ENCODE measurements at places on chromosomes 2 and 18.

DNA sequence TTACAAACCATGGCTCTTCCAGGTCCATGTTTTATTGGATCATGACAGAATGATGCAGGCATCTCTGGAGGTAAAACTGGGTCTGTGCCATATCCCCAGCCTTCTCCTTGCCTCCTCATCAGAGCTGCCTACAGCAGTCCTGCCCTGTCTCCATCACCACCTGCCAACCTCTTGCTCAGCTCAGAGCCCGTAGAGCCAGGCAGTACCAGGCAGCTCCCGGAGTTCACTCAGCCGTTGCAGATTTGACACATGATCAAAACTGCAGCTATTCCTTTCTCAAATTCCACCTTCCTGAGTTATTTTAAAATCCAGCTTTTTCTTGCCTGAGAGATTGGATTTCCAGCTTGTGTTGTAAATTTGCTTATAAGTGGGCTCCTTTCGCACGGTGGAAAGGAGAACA is 218.2 kb upstream of the CELF4 start:
- no peak for DNase-seq

DNA sequence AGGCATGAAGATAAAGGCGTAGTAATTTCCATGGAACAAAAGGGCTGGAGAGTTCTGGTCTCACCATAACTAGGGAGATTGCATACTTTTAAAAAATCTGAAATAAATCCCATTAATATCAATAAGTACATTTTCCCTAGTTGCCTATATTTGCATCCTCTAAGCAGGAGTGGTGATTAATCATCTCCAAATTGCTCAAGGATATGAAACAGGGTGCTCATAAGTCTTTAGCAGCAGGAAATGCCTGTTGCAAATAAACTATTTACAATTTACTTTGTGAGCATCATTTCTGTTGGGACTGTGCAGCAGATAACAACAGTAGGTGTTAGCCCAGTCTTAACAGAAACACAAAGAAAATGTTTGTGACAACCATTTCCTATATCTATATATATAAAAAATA is 92.4 kb upstream of the TMEM178A start:
- no peak for DNase-seq

- DNase-seq = no peak
Observed at GRCh38 chr18:10041180-10041579, 127.4 kb downstream of the VAPA start.

- DNase-seq = no peak
Observed at GRCh38 chr2:18961991-18962421, 372.6 kb upstream of the NT5C1B start.

DNA sequence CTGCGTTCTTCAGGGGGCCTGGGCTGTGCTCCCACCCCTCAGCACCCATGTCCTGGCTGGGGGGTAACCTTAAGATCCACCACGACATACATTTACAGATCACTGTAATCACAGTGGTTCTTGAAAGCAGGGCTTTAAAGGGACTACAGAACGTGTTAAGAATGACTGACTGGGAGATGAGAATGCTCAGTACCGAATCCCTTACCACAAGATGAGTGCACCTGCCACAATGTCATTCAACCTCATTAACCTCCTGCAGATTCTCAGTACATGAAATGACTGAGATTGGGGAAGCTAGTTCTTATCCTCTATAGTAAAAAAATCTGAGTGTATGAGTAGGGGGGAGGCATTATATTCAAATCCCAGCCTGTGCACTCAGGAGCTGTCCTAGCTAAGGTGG is 10.5 kb upstream of the PIEZO2 start:
- no peak for DNase-seq

GRCh38 chr18:24118750-24119577 is 19.9 kb upstream of the CABYR start:
- peak; percentile 65 for DNase-seq

DNA sequence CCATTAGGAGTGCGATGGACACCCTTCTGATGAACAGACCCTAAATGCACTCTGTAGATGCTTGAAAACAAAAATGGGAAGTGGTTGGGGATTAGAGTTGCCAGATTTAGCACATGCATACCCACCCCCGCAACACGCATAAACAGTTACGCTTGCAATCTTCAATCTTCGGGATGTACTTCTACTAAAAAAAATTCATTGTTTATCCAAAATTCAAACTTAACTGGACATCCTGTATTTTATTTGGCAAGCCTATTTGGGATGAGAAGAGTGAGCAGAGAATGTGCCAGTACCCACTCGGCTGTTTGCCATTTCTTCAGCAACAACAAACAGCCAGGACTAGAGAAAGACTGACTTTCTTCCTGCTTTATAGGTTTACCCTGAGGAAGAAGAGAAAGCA is 18.4 kb downstream of the KIAA2012 start:
- DNase-seq = no peak

DNA sequence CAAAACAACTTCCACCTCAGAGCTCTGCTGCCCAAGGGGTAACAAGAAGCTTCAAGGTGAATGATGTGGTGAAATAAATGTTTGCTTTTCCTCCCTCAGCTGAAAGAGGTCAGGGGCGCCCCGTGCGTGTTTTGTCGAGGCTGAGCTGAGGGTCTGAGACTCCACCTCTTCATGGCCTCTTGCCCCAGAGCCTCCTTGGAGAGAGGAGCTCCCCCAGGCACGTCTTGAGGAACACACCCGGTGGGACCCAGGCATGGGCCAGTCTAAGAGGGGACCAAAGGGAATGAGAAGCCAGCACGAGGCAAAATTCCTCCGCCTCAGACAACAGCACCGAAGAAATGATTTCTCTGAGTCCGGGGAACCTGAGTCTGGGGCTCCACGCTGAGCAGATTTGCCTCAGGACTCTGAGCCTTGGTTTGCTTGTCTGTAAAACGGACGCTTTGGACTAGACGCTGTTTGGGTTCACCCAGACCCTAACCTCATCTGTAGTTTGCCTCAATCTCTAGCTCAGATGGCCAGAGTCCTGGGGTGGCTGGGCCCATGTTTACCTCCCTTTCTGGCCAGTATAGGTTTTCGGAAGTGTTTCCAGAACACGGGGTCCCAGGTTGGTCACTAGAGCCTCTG is 56.4 kb upstream of the ODC1 start:
- no peak for DNase-seq

- no peak for DNase-seq
Observed at GRCh38 chr2:240127911-240128607, 8.0 kb downstream of the COPS9 start.

DNA sequence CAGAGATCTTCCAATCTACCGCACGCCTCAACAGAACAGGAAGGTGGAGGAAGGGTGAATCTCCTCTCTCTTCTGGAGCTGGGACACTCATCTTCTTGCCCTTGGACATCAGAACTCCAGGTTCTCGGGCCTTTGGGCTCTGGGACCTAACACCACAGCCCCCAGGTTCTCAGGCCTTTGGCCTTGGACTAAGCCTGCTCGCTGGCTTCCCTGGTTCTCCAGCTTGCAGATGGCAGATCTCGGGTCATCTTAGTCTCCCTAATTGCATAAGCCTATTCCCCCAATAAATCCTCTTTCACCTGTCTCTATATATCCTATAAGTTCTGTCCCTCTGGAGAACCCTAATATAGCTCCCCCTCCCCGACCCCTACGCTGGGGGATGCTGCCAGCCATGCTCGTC is 14.8 kb downstream of the HS6ST1 start:
- no peak for DNase-seq

GRCh38 chr2:111216811-111217652 is 96.3 kb downstream of the BCL2L11 start:
- no peak for DNase-seq

DNA sequence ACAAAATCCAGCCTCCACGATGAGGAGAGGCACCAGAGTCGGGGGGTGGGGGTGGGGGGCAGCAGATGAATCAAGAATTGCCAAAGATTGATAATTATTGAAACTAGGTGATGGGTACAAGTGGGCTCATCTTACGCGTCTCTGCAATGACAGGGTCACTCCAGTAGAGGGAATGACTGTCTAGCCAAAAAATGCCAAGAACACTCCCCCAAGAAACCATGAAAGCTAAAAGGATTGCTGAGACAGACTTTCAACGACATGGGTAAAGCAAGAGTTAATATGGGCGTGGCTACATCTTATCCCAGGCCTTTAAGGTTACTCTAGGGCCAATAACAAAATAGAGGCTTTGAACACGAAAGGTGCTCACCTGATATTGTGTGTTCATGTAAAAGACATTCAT is 86.5 kb downstream of the STK39 start:
- DNase-seq = no peak

All from putamen (tissue), 1 donor.